ENCODE measurements at places on chromosomes 16 and 17. TPM values are rescaled to one million over a fixed set of nuclear protein-coding genes. Genes with fewer than 3 reads are reported as not detected.

ADAD2 gene
- not detected for total RNA-seq

WNK4 gene
- total RNA-seq: 1.3 TPM

CD300A gene
- 0.12 TPM for total RNA-seq

ELMO3 gene
- total RNA-seq: 1.3 TPM

SLC47A1 gene
- 23.1 TPM for total RNA-seq

ARHGDIG gene
- total RNA-seq: 3.4 TPM

CLDN6 gene
- total RNA-seq: 0.35 TPM

AGRP gene
- total RNA-seq: not detected

PSMC3IP gene
- total RNA-seq: 42.2 TPM

ZNF469 gene
- 13.0 TPM for total RNA-seq

KRT12 gene
- total RNA-seq: not detected

TNFRSF13B gene
- not detected for total RNA-seq

C1QTNF1 gene
- 38.0 TPM for total RNA-seq

ALOX12 gene
- not detected for total RNA-seq

MYH8 gene
- not detected for total RNA-seq

GRAPL gene
- 0.23 TPM for total RNA-seq

PDF gene
- total RNA-seq: 43.9 TPM

CCL3 gene
- not detected for total RNA-seq

FBXW10 gene
- total RNA-seq: 1.7 TPM

SMIM36 gene
- total RNA-seq: not detected

KCNAB3 gene
- total RNA-seq: 3.1 TPM

OTOA gene
- 0.05 TPM for total RNA-seq

NKD1 gene
- 0.29 TPM for total RNA-seq

DNAH9 gene
- total RNA-seq: 0.02 TPM

CCL11 gene
- not detected for total RNA-seq

PLK1 gene
- 186 TPM for total RNA-seq

LGALS9B gene
- total RNA-seq: not detected

C17orf50 gene
- total RNA-seq: 0.24 TPM

PSME3IP1 gene
- 119 TPM for total RNA-seq

BRICD5 gene
- 6.5 TPM for total RNA-seq

XAF1 gene
- 0.06 TPM for total RNA-seq

PDIA2 gene
- 0.48 TPM for total RNA-seq

HOXB7 gene
- total RNA-seq: 33.6 TPM

SLC6A2 gene
- 0.08 TPM for total RNA-seq

NXPH3 gene
- total RNA-seq: 0.29 TPM

ASB16 gene
- 0.05 TPM for total RNA-seq

CPHXL2 gene
- not detected for total RNA-seq

SMTNL2 gene
- 0.36 TPM for total RNA-seq

ATP2A3 gene
- 5.3 TPM for total RNA-seq

TLCD1 gene
- 31.9 TPM for total RNA-seq

GP1BA gene
- not detected for total RNA-seq

FNDC8 gene
- not detected for total RNA-seq

TMEM92 gene
- 25.8 TPM for total RNA-seq

IRF8 gene
- 0.38 TPM for total RNA-seq

Data from A549 treated with CORT108297 at 1 μM for 4 hours (cell line).